NT2/D1 (cell line): ENCODE measurements at places on chromosomes 4 and X.

DNA sequence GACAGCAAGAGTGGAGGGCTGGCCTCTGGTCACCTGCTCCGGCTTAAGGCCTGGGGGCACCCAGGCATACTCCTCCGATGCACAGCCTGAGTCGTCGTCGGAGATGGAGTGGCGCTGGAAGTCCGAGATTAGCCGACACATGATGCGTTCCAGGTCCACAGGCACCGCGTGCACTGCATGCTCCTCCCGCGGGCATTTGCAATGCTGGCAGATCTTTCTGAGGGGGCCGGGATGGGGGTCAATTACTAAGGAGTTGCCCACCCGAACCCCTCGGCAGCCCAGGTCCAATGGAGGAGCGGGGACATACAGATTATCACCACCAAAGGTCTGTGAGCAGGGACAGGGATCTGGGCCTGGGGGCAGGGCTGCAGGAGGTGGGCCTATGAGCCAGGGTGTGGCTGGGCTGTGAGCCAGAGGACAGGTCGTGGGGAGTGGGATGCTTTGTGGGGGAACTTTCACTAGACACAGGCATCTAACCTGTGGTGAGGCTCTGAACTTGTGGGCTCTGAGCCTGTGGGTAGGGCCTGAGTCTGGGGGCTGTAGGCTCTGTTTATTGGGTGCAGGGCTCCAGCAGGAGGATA is 2.4 kb downstream of the PRICKLE3 start:
- DNase-seq = no peak

- no peak for DNase-seq
Observed at GRCh38 chrX:110012818-110013485, 10.0 kb downstream of the TMEM164 start.

- DNase-seq = no peak
Observed at GRCh38 chrX:3576886-3577501, 136.5 kb downstream of the PRKX start.

DNA sequence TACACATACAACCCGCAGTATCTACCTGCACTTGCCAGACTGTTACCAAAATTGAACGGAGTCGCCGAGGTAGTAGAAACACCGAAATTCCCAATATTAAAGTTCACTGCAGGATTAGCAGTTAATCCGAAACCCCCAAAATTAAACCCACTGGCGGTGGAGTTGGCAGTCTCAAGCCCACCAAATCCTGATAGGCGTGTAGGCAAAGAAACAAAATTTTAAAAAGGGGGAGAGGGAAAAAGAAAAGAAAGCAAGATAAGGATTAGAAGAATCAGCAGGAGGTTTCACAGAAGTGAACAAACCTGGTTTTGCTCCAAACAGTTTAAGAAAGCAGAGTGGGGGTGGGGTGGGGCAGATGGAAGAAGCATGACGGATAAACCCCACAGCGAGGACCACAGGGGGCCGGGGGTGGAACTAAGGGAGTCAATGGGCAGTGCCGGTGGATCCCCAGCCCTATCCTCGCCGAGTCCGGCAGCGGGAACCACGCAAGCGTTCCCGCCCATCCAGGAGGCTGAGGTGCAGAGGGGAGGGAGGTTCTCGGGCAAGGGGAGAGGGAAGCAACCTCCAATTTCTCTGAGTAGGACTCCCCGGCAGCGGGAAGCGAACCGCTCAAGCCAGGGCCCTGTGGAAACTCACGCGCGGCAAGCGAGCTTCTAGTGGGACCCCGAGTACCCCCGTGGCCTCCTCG is 599 bp downstream of the NUP54 start:
- peak; percentile 70 for DNase-seq

GRCh38 chr4:95059663-95060062 is 301.9 kb downstream of the BMPR1B start:
- no peak for DNase-seq

DNA sequence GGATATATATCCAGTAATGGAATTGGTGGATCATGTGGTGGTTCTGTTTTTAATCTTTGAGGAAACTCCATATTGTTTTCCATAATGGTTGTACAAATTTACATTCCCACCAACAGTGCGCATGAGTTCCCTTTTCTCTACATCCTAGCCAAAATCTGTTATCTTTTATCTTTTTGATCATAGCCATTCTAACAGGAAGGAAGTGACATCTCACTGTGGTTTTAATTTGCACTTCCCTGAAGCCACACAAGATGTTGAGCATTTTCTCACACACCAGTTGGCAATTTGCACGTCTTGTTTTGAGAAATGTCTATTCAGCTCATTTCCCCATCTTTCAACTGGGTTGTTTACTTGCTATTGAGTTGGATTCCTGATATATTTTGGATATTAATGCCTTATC is 194.9 kb downstream of the CBLL2 start:
- DNase-seq = no peak

DNA sequence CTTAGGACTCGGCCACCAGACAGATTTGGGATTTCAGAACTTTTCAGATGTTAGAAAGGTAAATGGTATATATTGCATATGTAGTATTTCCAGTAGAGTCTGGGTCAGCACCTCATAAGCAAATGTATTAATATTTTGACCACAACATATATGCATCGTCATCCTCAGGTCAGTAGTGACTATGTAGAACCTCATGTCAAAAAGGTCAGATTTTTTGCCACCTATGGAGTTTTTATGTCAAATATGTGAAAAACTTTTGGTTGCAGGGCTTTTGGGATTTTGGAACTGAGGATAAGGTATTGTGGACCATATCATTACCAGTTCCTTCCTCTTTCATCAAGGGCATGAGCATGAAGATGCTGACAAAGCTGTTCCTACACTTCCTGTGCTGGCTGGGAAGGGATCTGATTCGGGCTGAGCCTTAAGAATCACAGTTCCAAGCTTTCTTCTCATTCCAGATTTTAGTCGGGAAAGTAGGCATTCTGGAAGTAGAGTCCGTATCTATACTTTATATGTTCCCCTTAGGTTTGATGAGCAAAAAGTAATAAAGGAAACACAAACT is 183.0 kb upstream of the PGRMC2 start:
- DNase-seq = no peak

DNA sequence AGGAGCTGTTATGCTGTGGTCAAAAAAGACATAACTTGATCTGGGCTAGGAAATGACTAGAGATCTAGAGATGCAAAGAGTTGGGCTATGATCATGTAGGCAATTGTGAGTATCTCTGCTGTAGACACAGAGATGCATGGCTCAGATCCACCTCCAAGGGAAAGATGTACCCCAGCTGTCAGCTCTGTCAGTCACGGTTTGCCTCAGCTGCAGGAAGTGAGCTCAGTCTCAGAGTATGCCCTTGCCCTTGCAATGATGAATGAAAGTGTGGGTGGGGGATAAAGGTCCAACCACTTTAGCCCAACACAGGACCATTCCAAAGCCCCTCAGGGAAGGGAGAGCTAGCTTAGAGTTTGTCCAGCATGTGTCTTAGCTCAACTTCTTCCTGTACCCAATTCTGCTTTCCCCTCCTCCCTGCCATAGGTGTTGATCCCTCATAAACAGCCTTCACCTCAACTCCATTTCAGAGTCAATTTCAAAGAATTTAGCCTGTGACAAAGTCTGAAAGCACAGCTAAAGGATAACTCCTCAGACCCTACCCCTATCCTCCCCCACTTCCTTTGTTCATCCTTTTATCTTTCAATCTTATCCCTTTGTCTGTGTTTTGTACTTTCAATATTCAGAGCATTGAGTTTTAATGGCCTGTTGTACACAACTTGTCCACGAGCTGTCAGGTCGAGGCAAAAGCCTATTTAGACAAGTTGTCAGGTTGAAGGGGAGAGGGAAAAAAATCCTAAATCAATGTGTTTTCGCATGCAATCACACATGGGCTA is 90.6 kb downstream of the MID1IP1 start:
- DNase-seq = no peak

DNA sequence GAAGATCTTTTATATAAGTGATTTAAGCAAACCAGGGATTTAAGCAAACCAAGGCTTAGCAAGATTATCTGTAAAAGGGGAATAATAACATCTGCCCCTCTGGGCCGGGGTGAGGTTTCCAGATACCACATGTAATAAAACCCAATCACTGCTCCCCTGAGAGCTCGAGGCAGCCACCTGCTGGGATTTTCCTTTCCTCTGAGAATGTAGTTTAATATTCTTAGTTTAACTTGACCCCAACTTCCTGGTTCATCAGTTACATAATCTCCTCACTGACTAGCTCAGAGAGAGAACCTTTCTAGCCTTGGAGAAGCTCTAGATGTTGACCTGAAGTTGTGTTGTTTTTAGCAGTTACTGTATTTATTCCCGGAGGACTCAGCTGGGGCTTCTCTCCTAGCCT is 322.4 kb downstream of the ARHGAP10 start:
- DNase-seq = no peak

GRCh38 chr4:112288455-112288854 is 2.8 kb upstream of the TIFA start:
- no peak for DNase-seq

DNA sequence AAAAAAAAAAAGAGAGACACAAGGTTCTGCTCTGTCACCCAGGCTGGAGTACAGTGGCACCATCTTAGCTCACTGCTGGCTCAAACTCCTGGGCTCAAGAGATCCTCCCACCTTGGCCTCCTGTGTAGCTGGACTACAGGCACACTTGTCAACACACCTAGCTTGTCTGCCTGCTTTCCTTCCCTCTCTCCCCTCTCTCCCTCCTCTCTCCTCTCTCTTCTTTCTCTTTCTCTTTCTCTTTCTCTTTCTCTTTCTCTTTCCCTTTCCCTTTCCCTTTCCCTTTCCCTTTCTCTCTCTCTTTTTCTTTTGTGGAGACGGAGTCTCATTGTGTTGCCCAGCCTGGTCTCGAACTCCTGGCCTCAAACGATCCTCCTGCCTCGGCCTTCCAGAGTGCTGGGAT is 132.1 kb downstream of the DIPK2B start:
- DNase-seq = no peak
